ENCODE measurements at places on chromosomes 5 and 9. TPM values are rescaled to one million over a fixed set of nuclear protein-coding genes. Genes with fewer than 3 reads are reported as not detected.

GRCh38 chr5:150229571-150229970 is 39.7 kb downstream of the SLC6A7 start:
- no peak for DNase-seq

- no peak for DNase-seq
These were observed 31.4 kb upstream of the PSD2 start for GRCh38 chr5:139763930-139764791.

- DNase-seq: no peak
These were observed 5.1 kb upstream of the FBXO38 start for GRCh38 chr5:148378670-148379069.

GRCh38 chr5:24376616-24377015 is 268.2 kb downstream of the CDH10 start:
- DNase-seq: no peak

DNA sequence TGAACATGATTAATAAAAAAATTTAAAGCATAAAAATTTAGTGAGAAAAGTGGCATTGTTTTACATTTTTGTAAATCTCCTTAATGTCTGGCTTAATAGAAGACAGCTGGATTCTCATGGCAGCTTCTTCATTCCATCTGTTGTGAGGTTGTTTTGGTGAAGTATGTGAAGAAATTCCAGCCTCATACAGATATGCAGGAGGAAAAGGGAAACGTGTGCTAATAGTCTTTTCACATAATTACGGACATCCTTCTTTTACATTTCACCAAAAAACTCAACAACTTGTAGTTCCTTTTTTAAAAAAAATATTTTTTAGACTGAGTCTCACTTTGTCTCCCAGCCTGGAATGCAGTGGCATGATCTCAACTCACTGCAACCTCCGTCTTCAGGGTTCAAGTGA is 46.9 kb downstream of the HACD4 start:
- DNase-seq: no peak

DNA sequence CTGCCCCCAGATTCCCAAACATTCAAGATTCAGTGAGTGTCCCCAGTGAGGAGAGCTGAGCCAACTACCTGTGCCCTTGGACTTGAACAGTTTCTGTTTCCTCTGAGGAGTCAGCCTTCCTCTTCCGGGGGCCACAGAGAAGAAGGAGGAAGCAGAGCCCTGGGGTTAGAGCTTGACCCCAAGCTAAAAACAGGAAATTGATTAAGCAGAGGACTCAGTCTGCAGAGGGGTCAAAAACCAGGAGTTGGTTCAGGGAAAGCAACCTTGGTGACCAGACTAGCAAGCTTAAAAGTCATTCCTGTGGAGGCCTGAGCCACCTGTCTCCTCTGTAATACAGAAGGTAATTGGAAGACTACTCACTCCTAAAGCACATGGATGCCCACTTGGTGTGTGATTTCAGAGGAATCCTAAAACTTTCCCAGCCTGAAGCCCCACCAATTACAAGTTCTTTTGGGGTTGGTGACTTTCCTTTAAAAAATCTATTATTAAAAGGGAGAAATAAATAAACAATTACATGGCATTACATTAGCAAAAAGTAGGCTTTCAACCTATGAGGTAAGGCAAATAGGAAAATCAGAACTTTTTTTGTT is 64.2 kb upstream of the SELENOP start:
- no peak for DNase-seq

GRCh38 chr9:78612091-78612490 is 315.2 kb downstream of the PSAT1 start:
- DNase-seq: no peak

GRCh38 chr5:126138281-126138931 is 284.8 kb upstream of the GRAMD2B start:
- peak; percentile 18 for DNase-seq

Gene C9orf50
- not detected for total RNA-seq

Gene DNAJC18
- 11.8 TPM for total RNA-seq
